Activated T-helper 1 cell treated with anti-CD3 and anti-CD28 coated beads, Interleukin-2, amount 50 U/mL, for 16 hours (primary cell): ENCODE measurements at places on chromosomes 3 and 15.

- DNase-seq = no peak
Measured at GRCh38 chr15:94053626-94054025, 177.7 kb upstream of the MCTP2 start.

- no peak for DNase-seq
Measured at GRCh38 chr15:77717333-77717990, 84.8 kb upstream of the LINGO1 start.

GRCh38 chr3:79167651-79168416, 600.0 kb downstream of the ROBO1 start:
- no peak for DNase-seq

DNA sequence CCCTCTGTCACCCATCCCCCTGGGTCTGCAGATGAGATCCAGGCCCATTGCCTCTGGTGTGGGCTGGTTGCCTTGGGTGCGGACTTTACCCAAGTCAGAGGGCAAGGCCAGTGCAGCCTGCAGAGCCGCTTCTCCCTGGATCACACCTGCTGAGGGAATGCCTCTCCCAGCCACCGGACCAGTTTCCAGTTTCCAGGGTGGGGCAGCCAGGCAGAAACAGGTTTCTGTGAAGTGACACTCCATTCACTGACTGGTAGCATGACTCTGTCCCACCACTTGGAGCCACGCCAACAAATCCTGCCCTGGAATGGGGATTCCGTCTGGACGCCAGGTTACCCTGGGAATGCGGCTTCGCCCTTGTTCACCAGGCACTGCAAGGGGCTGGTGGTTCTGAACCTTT, 30.0 kb downstream of the PAQR5 start:
- DNase-seq = no peak

DNA sequence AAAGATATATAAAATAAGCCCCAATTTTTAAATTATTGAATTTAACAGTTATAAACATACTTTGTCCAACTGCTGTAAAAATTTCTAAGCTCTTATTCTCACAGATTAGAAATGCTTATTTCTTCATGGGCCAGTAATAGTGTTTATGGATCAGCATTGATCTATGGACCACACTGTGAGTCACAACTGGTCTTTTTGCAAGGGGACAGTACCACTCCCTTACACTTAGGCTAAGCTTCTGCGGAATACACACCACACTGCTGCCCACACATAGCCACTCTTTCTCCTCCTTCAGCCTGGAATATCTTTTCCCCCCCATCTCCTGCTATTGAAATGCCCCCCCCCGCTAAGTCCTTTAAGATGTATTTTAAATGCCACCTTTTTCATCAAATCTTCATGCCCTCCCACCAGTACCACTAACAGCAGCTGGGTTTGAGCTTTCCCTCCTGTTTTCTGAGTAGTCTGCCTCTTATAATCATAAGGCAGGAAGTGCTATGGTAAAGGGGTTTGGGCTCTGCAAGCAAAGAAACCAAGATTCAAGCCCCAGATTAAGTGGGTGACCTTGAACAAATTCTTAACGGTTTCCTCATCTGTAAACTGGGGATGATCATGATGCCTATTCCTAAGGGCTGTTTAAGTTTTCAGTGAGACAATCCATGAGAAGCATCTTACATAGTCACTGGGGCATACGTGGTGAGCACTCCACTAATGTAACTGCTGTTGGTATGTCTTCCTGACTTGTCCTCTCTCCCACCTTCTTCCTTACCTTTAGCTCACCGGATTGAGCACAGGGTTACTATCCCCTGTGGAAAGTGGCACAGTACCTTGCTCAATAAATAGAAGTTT, 69.2 kb downstream of the DCUN1D1 start:
- no peak for DNase-seq

- DNase-seq = no peak
Measured at GRCh38 chr3:178562143-178562946, 26.1 kb downstream of the KCNMB2 start.
